OCI-LY7 (cell line): ENCODE measurements at places on chromosomes 4 and X. TPM values are rescaled to one million over a fixed set of nuclear protein-coding genes. Genes with fewer than 3 reads are reported as not detected.
A peak's percentile ranks its signal among the peaks of the same experiment; 100 is the strongest.

GRCh38 chr4:26726655-26727387 is 133.8 kb upstream of the STIM2 start:
- DNase-seq: no peak

DNA sequence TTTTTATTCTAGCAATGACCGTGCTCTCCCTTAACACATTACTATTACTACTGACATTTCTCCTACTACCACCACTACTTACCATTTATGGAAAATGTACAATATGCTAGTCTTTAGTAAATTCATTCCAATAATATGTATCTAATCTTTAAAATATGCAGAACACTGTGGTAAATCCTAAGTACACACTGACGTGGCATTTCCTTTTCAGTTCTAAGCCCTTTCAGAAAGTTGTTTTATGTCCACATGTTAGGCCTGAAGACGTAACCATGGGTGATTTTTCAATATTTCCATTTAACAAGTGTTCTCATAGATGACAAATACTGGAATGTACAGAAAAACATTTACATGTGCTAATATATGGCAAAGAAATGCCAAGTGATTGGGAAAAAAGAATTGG is 268.6 kb upstream of the SLIT2 start:
- DNase-seq: no peak

- peak; percentile 7 for DNase-seq
Observed at GRCh38 chr4:157045507-157046127, 30.3 kb upstream of the GLRB start.

DNA sequence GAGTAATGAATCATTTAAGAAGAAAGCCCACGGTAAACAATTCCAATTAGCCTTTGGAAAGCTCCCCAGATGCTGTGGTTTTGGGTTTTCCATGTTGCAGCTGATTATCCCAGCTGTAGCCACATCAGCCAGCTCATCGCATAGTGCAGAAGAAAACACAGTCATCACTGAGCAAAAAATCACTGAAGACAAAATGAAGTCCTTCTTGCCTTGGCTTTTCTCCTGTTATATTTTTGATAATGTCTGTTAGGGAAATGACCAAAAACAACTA is 193.0 kb upstream of the C1QTNF7 start:
- DNase-seq: no peak

DNA sequence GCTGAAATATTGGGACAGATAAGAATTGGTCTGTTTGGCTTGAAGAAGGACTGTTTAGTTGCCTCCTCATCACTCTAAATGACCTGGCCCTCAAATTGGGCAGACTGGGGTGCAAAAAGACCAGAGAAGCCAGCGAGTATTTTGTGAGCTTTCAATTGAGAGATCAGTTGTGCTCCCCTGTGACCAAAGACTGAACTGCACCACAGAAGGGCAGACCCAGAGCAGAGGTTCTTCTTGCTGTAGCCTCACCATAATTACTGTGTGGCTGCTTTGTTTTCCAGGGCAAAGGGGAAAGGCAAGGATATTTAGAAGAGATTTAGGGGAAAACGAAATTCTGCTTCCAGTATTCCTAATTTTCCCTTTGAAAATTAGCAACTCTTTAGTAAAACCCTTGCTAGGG is 104.0 kb upstream of the MBNL3 start:
- peak; percentile 22 for DNase-seq

GRCh38 chr4:39883646-39884045 is 94.1 kb downstream of the PDS5A start:
- DNase-seq: no peak

DNA sequence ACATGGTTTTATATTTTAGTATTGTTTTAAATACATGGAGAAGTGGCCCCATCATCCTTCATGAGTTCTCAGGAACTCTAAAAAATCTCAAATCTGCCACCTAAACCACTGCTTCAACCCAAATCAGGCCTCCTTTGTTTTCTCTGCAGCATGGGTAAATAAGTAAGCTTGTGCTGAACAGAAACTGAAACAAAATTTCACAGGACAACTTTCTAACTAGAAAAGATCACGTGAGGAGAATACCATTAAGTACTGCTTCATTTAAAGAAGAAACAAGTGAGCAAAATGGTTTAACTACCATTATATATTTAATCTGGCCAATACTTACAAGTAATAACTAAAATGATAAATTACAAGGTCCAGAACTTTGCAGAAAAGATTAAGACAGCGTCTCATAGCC is 2.5 kb downstream of the ARAP2 start:
- DNase-seq: peak; percentile 45

GRCh38 chrX:111265486-111265885 is 4.8 kb downstream of the CAPN6 start:
- DNase-seq: no peak

GRCh38 chr4:84995386-84995785 is 28.9 kb upstream of the WDFY3 start:
- no peak for DNase-seq

DNA sequence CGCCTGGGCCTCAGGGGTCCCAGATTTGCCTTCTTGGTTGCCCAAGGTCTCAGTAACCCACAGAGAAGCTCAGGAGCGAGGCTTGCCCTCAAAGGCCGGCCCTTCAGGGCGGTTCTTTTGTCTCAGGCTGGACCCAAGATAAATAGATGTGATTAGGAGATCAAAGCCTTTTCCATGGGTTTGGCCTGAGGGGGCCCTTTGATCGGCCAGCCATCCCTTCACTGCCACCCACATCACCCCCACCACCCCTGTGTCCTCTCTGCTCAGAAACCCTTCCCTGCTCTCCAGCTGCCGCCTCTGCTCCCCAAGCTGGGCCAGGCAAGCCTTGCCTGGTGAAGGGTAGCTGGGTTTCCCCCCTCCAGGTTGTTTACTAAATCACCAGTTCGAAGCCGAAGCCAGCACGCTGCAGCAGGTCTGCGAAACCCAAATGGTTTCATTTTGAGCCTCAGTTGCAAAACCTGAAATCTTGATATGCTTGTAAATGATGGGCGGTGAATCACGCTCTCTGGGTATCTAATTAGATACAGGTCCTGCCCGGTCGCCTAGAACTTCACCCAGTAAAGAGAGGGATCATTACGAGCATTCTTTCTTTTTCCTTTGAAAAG is 202.6 kb upstream of the BCOR start:
- no peak for DNase-seq

GRCh38 chr4:172011196-172011595 is 198.0 kb downstream of the GALNTL6 start:
- no peak for DNase-seq

GRCh38 chr4:180642732-180643131 is 1600.5 kb upstream of the TENM3 start:
- DNase-seq: no peak

GRCh38 chr4:164819366-164819765 is 57.6 kb upstream of the APELA start:
- DNase-seq: no peak

- DNase-seq: no peak
Observed at GRCh38 chr4:30837131-30837539, 117.0 kb downstream of the PCDH7 start.

GRCh38 chr4:96844858-96845490 is 1005.1 kb downstream of the PDHA2 start:
- DNase-seq: no peak

- no peak for DNase-seq
Observed at GRCh38 chr4:5971078-5971450, 47.2 kb downstream of the C4orf50 start.

DNA sequence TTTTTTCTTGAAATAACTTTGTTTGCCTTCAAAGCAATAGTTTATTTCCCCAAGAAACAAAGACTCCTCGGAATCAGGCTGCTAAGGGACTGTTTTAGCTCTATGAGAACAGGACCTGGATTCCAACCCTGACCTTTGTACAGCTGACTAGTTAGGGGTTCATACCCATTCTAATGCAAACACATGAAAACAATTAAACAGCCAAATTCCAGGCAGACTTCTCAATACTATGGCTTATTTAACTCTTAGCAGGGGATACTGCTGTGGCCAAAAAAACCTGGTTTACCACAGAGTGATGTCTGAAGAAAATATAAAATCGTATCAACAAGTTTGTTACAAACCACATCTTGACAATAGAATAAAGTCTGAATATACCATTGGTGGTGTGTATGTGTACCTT is 129.6 kb upstream of the INTU start:
- no peak for DNase-seq

GRCh38 chr4:60805500-60806313 is 394.4 kb upstream of the ADGRL3 start:
- DNase-seq: peak; percentile 23

GRCh38 chr4:151144329-151145072 is 45.1 kb downstream of the RPS3A start:
- no peak for DNase-seq

DNA sequence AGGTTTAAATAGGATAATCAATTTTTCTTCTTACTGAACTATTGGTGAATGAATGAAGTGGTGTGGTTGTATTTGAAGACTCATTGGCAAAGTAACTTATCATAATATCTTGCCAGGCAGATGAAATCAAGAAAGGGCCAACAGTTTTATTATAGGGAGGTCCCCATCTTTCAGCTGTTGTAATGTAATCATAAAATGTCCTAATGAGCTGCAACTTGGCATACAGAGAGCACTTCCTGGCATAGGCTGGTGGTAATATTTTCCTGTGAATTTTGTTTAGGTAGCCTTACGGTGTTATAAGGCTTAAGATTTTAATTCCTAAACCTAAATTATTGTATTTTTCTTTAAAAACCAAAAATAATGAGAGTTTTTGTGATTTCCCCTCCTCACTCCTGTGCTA is 17.5 kb downstream of the FHIP1A start:
- no peak for DNase-seq

DNA sequence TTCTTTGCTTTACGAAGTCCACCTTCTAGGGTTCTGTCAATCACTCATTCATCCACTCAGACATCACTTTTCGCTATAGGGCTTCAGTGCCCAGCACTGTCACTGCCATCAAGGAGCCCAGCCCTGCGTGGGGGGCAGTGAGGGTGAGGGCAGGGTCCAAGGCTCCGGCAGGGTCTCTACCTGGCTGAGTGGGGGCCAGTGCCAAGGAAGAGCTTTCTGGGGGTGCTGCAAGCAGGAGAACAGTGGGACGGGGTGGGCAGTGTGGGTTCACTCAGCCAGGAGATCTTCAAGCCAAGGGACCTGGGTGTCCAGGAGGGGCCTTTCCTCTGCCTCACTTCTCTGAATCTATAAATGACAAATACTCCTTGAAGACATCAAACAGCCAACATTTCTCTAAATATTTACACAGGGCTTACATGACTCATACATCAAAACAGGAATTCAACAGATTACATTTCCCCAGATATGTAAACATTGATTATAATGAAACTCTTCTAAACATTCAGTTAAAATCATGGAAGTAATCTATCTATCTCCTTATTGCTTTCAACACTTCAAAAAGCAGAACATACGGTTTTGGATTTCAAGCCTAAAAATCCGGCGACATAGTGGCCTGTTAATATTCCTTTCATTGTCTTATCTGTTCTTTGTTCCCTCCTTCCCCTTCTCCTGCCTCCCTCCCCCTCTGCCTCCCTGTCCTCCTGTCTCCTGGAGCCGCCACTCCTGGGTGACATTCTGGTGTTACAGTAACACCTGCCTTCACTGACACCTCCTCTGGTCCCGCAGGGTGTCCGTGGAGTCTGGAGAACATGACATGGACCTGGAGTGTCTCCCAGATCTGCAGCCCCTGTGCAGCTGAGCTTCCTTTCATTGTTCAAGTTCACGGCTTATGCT is 94.4 kb upstream of the ADRA2C start:
- DNase-seq: no peak

GRCh38 chr4:186258216-186258811 is 7.7 kb upstream of the F11 start:
- DNase-seq: no peak

LRIT3 gene
- 0.09 and 0.11 TPM in 2 replicates for total RNA-seq

PGRMC1 gene
- 22.9 and 23.4 TPM in 2 replicates for total RNA-seq

TMEM150C gene
- total RNA-seq: not detected in 2 replicates

TMEM33 gene
- 43.0 and 46.6 TPM in 2 replicates for total RNA-seq

CNKSR2 gene
- not detected in 2 replicates for total RNA-seq

NWD2 gene
- not detected in 2 replicates for total RNA-seq

GPRASP2 gene
- not detected in 2 replicates for total RNA-seq

MTM1 gene
- 19.7 and 22.9 TPM in 2 replicates for total RNA-seq

PROM1 gene
- not detected in 2 replicates for total RNA-seq

GAGE2A gene
- total RNA-seq: not detected in 2 replicates
